ENCODE measurements at places on chromosomes 3 and 15.

DNA sequence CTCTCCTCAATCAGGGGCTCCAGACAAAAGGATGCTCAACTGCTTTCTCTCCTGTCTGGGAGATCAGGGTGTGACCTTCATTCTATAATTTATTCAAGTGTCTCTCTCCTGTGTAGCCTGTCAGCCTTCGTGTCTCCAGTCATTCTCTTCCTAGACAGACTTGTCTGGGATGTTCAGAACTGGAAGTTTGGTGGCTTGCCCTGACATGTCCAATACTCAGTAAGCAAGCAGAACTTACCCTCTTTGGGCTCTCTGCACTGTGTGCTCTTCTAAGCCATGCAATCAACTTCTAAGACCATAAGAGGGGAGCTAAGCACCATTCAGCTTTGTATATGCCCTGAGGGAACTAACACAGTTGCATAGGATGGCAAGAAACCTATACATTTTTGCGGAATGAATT lies 14.1 kb downstream of the ACKR2 start:
- DNase-seq: no peak

DNA sequence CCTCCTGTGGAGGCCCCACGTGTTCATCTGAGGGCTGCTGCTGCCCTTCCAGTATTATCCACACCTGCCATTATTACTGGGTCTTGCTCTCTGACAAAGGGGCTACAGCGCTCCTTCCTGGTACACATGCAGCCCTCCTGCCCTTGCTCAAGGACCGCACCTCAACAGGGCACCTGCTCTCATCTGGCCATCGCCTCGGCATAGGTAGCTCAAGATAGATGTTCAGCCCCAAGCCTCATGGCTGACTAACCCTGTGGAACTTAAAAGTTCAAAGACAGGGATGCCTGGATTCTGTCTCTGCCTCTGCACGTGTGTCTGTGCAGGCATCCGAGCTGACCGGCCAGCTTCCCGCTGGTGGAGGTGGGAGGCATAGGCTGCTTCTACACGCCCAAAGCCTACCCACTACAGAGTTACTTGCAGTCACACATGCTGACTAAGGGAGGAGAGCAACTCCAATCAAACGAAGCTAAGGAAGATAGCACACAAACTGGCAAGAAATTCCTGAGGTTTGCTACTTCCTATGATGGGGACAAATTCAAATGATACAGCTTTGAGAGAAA lies 152.5 kb upstream of the ATP10A start:
- no peak for DNase-seq

GRCh38 chr15:61794276-61794675 lies 266.0 kb downstream of the VPS13C start:
- no peak for DNase-seq

GRCh38 chr3:38227989-38228388 lies 37.6 kb upstream of the SLC22A13 start:
- DNase-seq: no peak

GRCh38 chr3:112605285-112605684 lies 35.7 kb downstream of the CCDC80 start:
- no peak for DNase-seq

GRCh38 chr15:90337256-90337655 lies 14.8 kb upstream of the ZNF774 start:
- DNase-seq: no peak

All from activated CD8-positive, alpha-beta memory T cell treated with anti-CD3 and anti-CD28 coated beads for 1 hour (primary cell).